Activated CD8-positive, alpha-beta memory T cell treated with anti-CD3 and anti-CD28 coated beads for 4 hours (primary cell): ENCODE measurements at places on chromosomes 1 and 21.
A peak's percentile ranks its signal among the peaks of the same experiment; 100 is the strongest.

DNA sequence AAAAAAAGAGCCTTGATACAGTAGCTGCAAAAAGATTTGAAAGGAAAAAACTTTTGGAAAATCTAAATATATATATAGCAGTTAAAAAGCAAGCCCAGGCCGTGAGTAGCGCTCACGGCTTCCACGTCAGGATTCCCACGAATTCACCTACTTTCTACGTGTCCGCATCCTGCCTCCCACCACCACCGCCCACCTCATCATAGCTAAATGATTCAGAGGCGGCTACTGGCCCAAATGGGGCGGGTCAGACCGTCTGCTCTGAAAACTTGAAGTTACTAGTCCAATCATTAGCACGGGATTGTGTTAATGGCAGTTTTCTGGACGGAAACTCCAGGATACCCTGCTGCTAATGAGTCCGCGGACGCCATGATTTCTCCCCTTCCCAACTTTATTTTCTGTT lies 1.3 kb upstream of the CCSAP start:
- DNase-seq = no peak

GRCh38 chr1:5645929-5646328 lies 346.3 kb downstream of the NPHP4 start:
- no peak for DNase-seq

- DNase-seq = no peak
These were observed 41.7 kb upstream of the COA6 start for GRCh38 chr1:234331507-234331906.

DNA sequence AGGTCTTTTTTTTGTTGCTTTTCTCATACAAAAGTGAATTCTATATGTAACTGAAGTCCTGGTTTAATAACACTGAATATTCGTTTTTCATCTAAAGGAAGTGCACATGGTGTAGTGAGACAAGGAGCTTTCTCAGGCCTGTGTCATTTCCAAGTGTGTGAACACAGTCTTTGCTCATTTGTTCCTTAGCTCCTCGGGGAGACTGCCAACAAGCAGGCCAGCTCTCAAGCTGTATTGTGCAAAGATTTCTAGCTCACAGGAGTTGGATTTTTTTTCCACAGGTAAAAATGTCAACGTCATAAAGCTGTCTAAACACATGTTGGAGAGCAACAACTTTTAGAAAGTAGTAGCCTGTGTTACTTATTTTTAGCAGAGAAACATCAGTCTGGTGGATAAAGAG lies 87.8 kb upstream of the S1PR1 start:
- no peak for DNase-seq

DNA sequence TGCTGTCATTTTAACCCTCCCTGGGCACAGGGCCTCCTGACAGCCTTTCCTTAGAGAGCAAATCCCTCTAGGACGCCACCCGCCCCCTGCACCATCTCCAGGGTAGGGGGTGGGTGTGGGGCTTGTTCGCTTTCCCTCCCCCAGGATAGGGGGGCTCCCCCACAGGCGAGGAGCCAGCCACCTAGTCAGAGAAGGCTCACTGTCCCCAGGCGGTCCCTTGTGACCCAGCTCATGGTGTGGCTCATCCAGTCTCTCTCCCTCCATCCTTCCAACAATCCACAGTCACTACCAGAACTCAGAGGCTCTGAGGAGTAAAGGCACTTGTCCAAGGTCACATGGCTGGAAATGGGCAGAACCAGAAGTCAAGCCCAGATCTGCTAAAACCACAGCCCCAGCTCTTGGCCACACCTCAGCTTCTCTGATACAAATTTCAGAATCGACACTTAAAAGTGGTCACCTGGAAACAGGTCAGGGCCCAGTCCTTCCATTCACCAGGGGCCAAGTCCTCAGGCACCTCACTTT lies 89.8 kb downstream of the MRPL37 start:
- no peak for DNase-seq

- no peak for DNase-seq
These were observed 195.5 kb upstream of the EDN2 start for GRCh38 chr1:41679994-41680393.

GRCh38 chr1:114323959-114324661 lies 170.4 kb upstream of the SYT6 start:
- no peak for DNase-seq

DNA sequence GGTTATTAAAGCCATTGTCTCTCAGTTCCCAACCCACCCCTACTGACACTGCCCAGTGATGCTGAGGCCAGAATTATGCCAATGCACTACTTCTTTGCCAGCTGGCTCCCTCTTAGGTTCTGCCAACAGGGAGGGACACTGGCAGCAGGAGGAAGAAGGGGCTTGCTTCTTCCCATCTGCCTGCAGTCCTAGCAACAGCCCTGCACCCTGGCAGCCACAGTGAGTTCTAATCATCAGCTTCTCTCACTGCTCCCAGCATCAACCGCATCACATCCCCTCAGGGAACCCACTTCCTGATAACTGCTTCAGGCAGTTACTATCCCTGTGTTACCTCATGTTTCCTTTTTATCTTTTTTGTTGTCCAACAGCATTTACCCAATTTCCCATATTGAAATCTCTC lies 86.2 kb downstream of the UBR4 start:
- DNase-seq = no peak

DNA sequence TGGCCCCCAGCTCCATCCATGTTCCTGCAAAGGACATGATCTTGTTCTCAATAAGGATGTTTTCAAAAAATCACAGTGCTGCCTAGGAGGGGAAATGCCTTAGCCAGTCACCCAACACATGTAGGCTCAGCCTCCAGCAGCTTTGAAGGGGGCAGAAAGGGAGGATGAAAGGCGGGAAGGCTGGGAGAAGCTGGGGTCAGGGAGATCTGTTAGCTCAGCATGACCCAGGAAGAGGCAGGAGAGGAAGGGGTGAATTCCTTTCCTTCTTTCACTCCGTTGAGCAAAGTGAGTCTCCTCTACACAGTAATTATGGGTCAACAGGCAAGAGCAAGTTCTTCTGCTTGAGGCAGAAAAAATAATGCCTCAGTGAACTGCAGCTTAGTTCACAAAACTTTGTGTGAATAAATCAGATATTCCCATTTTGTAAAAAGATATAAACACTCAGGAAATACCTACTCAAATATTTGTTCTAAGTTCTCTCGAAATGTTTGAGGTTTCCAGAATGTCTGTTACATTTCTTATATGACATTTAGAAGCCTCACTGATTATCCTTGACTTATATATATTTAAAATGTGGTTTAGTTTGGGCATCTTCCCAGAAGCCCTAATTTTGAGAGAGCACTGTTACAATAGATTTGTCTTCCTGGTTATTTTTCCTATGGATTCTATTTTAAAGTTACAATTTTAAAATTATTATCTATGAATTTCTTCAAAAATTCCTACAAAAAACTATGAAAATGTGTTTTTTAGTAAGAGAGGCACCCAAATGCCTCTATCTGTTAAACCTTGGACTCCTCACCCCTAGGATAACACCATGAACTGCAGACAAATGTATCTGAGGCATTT lies 116.8 kb downstream of the KCNJ6 start:
- no peak for DNase-seq

- DNase-seq = no peak
These were observed 24.2 kb downstream of the PLEKHA6 start for GRCh38 chr1:204335533-204335932.

- no peak for DNase-seq
These were observed 48.3 kb downstream of the HUNK start for GRCh38 chr21:31921079-31921478.

DNA sequence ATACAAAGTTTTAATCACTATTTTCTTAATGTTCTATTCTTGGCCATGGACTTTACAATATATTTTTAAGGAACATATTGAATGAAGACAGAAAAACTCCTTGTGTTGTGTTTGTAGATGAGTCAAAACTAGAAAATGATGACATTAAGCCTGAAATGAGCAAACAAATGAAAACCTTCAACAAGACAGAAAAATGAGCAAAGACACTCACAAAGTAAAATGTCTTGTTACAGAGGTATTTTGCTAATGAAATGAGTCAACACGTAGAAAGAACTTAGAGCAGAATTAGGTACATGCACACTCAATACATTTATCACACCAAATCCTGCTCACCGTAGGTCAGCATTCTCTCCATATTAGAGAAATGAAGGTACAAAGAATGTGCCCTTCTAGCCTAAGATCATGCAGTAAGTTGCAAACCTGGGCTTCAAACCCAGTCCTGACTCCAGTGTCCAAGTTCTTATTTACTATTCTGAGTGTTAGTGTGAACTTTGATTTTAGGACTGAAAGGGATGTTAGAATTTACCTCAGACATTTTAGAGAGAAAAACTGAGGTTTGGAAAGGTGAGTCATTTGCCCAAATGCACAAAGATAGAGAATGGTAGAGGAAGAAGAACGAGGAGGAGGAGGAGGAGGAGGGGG lies 133.9 kb upstream of the SGIP1 start:
- DNase-seq = no peak

DNA sequence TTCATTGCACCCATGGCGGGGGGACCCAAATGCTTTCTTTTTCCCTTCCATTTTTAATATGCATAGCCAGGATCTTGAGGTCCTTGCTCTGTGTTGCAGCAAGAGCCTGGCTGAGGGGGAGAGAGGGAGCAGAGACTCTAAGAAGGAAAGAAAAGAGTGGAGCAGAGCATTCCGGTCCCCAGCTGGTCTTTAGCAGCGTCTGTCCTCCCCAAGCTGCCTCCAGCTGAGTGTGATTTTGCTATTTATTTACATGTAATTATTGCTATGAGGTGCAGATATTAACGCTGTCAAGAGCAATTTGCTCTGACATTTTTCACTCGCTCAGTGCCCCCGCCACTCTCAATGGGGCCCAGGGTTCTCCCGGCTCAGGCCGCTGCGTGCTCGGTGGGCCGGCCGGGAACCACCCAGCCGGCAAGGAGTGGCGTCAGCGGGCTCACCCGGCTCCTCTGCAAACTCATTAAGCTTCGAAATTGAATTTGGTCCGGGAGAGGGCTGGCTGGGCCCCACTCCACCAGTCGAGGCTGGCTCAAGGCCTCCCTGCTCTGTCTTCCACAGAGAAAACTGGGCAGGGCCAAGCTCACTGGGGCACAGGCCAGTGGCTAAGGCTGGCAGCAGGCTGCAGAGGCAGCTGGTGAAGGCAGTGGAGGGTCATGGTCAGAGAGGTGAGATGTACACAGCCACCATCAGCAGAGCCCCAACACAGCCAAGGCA lies 93.2 kb downstream of the PAX7 start:
- no peak for DNase-seq

GRCh38 chr1:41322835-41323234 lies 38.4 kb upstream of the FOXO6 start:
- DNase-seq = no peak

DNA sequence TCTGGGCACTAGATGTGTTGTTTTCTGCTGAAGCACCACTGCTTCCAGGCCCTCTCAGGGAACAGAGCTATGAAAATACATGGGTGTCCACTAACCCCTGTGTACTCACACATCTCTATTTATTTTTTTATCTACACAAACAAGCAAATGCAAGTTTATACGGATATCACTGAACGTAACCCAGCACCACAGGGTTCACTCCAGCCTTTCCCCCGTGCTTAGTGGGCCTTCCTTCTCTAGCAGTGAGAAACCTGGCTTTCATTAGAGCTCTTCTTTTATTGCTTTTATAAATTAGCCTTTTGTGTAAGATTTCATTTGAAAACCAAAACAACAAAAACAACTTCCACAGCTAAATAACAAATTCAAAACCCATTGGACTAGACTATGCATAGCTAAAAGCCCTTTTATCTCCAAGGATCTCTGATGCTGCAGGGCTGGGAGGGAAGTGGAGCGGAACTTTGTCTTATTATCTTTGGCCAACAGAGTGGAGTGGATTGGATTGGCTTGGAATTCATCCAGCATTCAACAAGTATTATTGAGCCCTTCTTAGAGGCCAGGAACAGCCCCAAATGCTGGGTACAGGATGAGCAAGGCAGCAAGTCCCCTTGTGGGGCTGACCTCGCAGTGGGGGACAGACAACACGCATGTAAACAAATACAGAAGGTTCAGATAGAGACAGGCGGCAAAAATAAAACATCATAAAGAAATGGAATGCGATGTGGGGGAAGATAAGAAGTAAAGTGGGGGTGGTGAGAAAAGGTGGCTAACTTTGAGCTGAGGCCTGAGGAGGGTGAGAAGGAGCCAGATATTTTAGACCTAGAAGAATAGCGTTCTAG lies 371.8 kb upstream of the POU3F1 start:
- no peak for DNase-seq

DNA sequence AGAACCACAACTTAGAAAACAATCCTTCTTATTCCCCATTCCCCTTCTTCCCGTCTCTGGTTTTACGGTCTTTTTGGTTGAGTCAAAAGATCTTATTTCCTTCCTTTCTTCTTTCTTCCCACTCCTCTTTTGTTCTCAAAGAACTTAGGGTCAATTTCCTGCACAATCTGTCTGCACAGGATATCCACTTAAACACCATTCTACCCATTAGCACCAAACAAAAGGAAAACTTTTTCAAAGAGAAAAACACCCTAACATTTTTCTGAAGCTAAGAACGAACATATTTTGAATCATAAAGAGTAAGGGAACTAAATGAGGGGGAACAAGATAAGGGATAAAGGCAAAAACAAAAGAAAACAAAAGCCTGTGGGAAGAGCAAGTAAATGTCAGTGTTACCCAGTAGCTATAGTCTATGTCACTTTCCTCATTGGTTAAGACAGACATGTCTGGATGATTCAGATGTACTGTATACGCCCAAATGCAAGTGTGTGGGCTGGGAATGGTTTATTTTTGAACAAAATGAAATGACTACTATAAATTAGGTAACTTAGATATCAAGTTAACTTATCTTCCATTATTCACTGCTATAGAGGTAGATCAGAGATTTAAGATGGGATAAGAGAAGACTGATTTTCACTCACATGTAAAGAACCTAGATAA lies 59.9 kb downstream of the TOR3A start:
- no peak for DNase-seq

- DNase-seq = no peak
These were observed 12.2 kb downstream of the PTCH2 start for GRCh38 chr1:44830900-44831304.

- no peak for DNase-seq
These were observed 248.6 kb downstream of the TBX15 start for GRCh38 chr1:118739501-118739900.

DNA sequence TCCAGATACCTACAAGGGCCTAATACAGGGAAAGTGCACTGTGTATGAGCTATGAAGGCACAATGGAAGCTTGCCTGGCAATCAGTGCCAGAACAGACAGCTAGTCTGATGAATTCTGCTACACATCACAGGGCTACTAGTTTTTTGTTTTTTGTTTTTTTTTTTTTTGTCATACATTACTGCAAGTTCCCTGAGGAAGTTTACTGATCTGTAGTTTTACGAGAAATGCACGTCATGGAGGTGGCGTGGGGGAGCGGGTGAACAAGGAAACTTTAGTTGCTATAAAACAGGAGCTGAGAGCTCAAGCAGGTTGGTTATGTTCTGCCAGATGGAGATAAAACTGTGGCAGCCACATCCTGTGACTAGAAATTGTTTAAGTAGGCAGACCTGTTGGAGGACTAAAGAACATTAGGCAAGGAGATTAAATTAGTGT lies 17.7 kb downstream of the PTPRC start:
- peak; percentile 46 for DNase-seq

DNA sequence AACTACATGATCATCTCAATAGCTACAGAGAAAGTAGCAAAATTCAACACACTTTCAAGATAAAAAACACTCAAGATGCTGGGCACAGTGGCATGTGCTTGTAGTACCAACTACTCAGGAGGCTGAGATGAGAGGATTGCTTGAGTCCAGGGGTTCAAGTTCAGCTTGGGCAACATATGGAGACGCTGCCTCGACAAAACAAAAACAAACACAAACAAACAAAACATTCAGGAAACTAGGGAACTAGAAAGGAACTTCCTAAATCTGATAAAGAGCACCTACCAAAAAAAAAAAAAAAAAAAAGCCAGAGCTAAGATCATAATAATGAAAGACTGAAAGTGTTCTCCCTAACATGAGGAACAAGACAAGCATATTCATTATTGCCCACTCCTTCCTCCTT lies 22.8 kb upstream of the RNF186 start:
- no peak for DNase-seq
